ENCODE measurements at places on chromosomes 2 and 18.

GRCh38 chr2:178819992-178820391 lies 12.8 kb upstream of the TTN start:
- no peak for DNase-seq

DNA sequence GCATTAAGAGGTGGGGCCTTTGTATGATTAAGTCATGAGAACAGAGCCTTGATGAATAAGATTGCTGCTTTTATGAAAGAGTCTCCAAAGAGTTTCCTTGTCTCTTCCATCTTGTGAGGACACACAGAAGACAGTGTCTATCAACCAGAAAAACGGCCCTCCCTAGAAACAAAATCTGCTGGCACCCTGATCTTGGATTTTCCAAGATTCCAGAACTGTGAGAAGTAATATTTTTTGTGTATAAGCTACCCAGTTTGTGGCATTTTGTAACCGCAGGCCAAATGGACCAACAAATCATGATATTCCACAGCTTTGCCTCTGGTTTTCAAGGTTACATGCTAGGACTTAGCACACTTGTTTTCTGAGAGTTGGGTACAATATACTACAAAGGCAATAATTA lies 687.8 kb downstream of the TDRD15 start:
- no peak for DNase-seq

GRCh38 chr2:144645083-144645778 lies 125.3 kb upstream of the ZEB2 start:
- DNase-seq = no peak

GRCh38 chr2:63242747-63243146 lies 192.1 kb downstream of the OTX1 start:
- DNase-seq = no peak

DNA sequence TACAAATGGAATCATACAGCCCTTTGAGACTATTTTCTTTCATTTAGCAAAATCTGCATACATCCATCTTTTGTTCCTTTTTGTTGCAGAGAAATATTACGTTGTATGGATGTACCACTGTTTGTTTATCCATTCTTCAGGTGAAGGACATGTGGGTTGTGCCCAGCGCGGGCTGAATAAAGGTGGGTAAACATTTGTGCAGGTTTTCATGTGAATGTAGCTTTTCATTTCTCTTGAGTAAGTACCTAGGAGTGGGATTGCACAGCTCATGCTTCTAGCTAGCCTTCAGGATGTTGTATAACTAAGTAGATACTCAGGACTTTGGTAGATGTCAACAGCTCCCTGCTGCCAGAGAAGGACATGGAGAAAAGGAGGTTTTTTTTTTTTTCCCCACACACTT lies 50.6 kb upstream of the SPRED2 start:
- DNase-seq = no peak

GRCh38 chr18:59658941-59659340 lies 38.3 kb downstream of the CCBE1 start:
- no peak for DNase-seq

DNA sequence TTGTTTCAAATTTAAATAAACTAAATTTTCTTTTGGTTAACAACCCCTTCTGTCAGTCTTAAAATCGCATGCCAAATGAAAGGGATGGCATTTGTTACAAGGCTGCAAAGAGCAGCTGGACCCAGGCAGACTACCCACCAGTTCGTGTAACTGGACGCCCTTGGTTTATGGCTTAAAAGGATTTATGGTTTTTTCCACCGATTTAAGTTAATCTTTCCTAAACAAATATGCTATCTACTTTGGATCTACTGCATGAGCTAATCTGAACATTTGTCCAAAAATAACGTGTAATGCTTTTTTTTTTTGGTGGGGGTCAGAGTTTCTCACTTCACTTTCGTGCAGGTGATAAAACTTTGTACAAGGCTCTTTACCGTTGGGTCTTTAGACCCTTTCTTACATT lies 62.9 kb downstream of the DIS3L2 start:
- no peak for DNase-seq

- no peak for DNase-seq
Observed at GRCh38 chr18:46035696-46036680, 36.1 kb downstream of the PSTPIP2 start.

DNA sequence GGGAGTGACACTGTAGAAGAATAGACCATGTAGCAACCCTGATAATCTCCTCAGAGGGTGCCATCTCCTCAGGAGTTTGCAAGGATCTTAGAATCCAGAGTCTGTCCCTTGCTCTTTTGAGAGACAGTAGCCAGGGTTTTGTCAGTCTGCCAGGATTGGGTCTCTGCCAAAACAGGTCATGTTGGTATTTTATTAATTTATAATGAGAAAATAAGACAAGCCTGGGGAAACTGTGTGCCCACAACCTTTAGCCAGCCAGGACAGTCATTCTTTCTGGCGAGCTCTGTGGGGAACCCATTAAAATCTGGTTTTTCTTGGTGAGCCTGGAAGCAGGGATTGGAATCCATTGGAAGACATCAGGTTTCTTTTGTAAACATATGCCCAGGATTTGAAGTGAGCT lies 78.6 kb downstream of the PTPRM start:
- no peak for DNase-seq

- DNase-seq = no peak
Observed at GRCh38 chr2:231781798-231782726, 980 bp upstream of the PDE6D start.

DNA sequence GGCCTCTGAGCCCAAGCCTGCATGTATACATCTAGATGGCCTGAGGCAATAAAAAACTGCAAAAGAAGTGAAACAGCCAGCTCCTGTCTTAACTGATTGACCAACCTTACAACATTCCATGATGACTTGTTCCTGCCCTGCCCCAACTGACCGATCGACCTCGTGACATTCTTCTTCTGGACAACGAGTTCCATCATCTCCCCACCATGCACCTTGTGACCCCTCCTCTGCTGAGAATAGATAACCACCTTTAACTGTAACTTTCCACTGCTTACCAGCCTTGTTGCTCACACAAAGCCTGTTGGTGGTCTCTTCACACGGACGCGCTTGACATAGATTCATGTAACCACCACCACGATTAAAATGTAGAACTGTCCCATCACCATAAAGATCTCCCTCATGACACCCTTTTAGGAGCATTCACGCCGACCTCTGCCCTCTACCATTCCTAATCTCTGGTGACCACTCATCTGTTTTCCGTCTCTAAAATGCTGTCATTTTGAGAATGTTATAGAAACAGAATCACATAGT lies 120.1 kb upstream of the REV1 start:
- DNase-seq = no peak

- no peak for DNase-seq
Observed at GRCh38 chr2:137966043-137966442, 1.8 kb downstream of the HNMT start.

- no peak for DNase-seq
Observed at GRCh38 chr18:12295389-12296086, 12.5 kb upstream of the TUBB6 start.

- no peak for DNase-seq
Observed at GRCh38 chr2:233761040-233761769, 1.1 kb downstream of the UGT1A1 start.

DNA sequence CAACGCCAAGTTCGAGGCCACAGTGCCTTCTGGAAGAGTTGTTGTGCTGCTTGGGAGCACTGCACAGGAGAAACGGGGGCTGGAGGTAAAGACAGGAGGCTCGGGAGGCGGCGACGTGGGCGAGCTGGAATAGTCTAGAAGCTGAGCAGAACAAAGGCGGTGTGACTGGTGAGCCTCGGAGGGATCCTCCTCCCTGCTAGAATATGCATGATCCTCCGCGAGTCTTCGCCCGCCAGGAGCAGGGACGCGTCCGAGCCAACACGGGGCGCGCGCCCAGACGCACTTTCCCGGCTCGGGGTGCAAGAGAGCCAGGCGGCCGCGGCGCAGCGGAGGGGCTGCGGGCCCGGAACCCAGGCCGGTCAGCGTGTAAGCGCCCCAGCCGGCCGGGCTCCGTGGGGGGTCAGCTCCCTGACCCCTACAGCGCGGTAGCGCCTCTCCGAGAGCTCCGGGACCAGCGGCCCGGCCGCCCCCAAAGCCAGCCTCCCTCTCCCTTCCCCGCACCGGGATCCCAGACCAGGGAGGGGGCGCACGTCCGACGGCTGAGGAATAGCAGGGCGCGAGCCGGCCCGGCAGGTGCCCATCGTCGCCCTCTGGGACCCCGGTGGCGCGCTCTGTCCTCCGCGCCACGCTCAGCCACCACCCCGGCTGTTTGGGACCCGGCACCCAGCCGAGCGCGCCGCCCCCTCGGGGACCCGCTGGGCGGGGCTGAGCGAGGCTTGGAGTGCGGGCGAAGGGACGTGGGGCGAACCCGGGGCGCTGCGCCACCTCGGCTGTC lies 62.5 kb downstream of the GNAL start:
- DNase-seq = no peak

- DNase-seq = no peak
Observed at GRCh38 chr2:181106789-181107627, 126.6 kb downstream of the UBE2E3 start.

GRCh38 chr2:231059756-231060155 lies 3.1 kb downstream of the PSMD1 start:
- DNase-seq = no peak

GRCh38 chr2:148974095-148974494 lies 64.4 kb upstream of the LYPD6B start:
- no peak for DNase-seq

DNA sequence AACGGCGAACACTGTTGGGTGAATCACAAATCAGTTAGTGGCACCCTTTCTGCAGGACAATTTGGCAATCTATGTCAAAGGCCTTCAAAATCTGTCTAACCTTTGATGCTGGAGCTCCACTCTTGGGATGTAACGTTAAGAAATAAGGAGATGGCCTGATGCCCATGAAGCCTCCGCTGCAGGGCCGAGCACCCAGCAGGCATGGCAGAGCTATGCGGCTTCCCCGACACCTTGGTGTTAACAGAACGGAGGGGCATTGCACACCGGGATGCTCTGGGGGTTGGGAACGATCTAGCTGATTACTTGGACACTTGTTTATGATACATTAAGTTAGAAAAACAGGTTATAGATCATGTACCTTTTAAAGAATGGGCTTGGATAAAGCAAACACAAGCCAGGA lies 265.3 kb downstream of the HDAC4 start:
- no peak for DNase-seq

GRCh38 chr2:160719116-160719515 lies 225.5 kb upstream of the RBMS1 start:
- no peak for DNase-seq

DNA sequence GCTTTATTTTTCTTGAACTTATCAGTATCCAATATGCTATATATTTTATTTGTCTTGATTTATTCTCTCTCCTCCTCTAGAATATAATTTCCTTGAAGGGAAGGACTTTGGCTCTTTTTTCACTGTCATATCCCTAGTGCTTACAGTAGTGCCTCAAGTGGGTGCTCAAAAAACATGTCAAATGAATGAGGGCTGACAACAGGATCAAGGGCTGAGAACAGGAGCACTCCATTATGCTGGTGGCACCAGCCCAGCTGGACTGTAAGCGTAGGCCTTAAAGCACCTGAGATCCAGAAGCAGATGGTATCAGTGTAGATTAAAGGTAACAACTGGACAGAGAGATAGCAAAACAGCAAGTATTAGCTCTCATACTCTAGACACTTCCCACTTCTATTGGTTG lies 46.3 kb downstream of the PMS1 start:
- DNase-seq = no peak

GRCh38 chr2:12467303-12467702 lies 249.4 kb upstream of the TRIB2 start:
- no peak for DNase-seq

DNA sequence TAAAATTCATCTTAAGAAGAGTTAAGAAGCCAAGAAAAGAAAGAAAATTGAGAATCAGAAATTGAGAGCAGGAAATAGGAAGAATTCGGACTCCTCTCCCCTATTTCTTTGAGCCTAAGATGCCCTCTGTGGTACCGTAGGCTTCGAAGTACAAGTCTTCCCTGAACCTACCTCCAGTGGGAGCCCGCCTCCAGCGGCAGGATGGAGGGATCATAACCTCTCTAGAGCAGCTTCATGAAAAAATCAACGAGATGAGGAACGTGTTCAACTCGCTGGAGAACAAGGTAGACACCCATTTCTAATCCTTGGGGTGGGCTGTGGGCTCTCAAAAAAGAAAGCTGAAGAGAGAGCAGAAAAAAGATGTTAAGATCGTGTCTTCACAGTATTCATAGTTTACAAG lies 36.3 kb downstream of the ARHGEF33 start:
- DNase-seq = no peak

DNA sequence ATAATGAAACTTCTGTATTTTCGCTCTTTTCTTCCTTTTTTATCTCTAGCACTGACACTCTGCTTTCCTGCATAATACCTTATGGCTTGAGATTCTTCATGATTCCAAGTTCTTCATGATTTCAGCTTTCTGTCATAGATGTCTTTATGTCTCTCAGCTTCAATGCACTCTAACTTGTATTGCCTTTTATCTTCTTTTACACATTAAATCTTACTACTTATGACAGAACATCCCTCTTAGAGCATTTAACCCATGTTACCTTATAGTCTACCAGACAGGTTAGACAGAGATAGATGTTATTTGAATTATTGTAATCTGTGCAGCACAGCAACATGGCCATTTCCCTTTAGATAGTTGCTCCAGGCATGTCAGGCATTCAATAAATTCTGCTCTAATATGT lies 1475.7 kb upstream of the TMEFF2 start:
- no peak for DNase-seq

DNA sequence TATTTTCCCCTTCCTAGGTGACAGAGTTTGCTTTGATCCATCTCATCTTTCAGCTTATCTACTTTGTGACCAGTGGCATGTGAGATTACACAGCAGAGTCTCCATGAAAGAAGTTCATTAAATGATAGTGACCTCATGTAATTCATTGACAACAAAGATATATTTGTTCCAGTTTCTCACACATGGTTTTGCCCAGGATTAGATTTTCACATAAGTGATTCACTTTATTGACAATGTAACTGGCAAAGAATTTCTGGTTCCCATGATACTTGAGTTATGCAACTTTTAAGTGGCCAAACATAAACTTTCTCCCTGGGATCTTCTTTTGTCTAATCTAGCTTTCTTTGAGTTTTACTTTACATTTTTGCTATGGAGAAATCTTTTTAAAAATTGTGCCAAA lies 50.0 kb downstream of the MC4R start:
- no peak for DNase-seq

DNA sequence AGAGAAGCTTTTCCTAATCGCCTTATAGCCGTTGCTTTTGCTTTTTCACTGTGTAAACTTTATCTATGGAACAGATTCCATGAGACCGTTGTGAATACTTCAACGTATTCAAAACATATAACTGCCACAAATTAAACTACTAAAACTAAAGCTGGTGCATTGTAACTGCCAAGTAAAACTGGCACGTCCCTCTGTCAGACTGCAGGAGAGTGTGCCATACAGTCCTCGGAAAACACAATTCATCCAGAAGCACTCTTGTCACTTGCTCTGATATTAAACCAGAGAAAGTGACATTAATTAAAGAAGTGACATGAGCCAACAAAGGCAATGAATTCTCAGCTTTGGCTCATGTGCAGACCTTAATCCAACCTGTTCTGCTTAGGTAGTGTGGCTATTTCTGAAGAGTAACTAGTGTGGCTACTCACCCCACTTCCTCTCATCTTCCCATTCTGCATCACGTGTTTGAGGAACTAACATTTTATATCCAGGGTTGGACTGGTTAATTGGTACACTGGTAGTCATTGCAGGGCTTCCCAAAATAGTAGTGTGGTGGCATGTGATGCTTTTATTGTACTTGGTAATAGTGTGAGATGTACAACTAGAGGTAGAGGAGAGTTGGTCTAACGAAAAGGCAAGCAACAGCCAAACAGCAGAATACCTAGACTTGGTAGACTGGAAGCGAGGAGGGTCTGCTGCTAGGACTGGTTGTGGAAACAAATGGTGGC lies 9.7 kb downstream of the VRK2 start:
- DNase-seq = no peak
